ENCODE measurements at places on chromosomes 12 and 14.

DNA sequence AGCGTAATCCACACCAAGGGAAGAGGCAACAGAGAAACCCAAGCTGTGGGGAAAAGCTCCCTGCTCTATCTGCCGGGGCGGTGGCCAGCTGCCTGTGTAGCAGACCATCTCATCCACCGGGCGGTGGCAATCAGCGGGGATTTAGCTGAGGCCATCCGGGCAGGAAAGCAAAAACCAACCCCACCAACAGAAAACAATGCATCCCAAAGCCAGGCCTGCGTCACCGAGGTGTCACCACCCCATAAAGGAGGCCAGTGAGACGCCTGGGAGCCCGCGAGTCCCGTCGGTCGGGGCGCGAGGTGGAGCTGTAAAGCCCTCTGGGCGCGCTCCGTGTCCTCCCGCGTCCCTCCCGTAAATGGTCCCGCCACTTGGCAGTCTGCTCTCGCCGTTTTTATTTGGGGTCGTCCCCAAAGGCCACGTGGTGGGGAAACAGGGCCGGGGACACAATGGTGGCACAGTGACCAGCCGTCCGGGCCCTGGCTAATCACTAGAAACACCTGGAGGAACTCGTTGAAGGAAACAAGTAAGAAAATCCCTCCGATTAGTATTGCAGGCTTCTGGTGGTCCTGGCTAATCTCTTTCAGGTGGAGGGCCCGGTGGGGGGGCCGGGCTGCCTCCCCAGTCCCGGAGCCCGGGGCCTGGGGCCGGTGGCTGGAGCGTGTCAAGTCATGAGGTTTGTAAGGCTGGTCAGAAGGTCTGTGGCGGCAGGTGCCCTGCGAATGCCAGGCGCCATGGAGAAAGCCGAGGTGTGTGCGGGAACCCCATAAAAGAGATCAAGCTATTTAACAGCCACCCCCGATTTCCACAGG, 94.7 kb upstream of the GSC start:
- DNase-seq = no peak

DNA sequence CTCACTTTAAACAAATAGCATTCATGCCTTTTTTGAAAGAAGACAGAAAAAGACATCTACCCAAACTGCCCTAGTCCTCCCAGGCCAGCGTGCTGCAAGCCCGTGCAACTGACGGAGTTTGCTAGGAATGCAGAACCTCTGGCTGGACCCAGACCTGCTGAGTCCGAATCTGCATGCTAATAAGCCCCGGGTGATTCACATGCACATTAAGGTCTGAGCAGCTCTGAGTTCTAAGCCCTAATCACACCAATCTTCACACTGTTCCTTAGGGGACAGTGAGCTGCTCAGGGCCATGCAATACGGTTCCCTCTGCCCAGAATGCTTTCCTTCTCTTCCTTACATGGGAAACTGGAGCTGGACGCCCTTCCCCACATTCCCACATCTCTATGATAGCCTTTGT, 25.2 kb downstream of the HAL start:
- DNase-seq = peak; percentile 5

DNA sequence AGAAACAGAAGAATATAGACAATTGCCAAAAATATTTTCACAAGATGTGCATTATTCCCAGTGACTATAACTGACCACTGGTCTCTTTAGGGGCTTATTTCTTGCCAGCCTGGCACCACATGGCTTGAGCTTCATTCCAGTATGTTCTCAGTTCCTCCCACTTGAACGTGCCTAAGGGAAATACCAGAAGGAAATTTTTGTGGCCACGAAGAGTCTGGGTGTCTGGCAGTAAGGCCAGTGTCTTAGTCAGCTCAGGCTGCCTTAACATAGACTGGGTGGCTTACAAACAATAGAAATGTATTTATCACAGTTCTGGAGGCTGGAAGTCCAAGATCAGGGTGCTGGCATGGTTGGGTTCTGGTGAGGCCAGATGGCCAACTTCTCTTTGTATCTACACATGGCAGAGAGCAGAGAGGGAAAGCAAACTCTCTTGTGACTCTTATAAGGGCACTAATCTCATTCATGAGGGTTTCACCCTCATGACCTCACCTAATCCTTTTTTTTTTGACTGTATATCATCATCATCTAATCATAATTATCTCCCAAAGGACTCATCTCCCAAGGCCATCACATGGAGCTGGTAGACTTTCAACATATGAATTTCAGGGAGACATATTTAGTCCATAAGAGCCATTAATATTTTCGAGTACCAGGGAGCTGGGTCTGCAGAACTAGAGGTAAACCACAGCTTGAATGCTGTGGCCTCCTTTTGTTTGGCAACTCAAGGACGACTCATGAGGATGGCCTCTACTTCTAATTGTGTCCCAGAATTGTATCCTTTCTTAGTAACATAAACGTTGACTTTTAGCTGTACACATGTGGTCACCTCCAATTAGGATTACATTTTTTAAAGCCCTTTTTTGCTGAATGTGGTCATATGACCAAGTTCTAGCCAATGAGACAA, 5.1 kb upstream of the SMOC1 start:
- DNase-seq = peak; percentile 37

- DNase-seq = peak; percentile 67
Observed at GRCh38 chr12:121296618-121297434, at the start of gene CAMKK2. TSS of gene CAMKK2 (minus strand) at chr12:121296709. CDS start at chr12:121274526, 22,183 bp downstream.

GRCh38 chr12:8037947-8038346, 5.4 kb downstream of the FOXJ2 start:
- no peak for DNase-seq

DNA sequence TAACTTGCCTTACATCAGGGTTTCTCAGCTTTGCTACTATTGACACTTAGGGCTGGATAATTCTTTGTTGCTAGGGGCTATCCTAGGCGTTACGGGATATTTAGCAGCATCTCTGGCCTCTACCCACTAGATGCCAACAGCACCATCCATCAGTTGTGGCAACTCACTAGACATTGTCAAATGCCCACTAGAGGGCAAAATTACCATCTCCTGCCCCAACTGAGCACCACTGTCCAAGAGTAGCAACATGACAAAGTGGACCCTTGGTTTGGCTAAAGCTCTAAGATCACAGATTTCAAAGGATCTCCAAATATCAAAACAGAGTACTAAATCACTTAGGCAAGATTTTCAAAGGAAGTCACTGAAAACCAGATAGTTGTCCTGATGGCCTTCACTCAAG, 251.7 kb upstream of the TBX3 start:
- no peak for DNase-seq

DNA sequence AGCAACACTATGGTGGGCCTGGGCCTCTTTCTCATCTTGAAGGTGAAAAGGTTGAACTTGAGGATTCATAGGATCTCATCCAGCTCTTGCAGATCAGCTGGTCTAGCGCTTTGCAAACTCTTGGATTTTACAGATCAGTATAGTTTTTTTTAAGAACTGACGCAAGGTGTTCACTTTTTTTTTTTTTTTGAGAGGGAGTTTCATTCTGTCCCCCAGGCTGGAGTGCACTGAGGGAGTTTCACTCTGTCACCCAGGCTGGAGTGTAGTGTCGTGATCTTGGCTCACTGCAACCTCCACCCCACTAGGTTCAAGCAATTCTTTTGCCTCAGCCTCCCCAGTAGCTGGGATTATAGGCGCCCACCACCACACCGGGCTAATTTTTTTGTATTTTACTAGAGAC, 20.4 kb upstream of the LGMN start:
- no peak for DNase-seq

DNA sequence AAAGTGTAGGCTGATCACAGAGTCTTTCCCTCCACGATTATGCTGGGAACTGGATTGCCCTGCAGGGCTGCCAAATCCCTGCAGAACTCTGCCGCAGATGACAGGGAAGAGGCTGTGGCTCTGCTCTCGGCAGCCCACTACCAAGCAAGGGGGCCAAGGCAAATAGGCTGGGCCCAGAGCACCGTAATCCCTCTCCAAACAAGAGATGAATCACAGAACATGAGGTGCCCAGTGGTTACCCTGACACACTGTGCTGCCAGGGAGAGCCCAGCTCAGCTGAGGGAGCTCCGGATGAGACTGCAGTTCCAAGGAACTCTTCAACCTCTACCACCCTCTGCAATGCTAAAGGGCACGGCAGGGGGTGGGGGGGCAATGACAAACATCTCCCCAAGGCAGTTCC, 33.9 kb downstream of the STON2 start:
- no peak for DNase-seq

- DNase-seq = no peak
Observed at GRCh38 chr14:56280843-56281242, 162.6 kb downstream of the PELI2 start.

DNA sequence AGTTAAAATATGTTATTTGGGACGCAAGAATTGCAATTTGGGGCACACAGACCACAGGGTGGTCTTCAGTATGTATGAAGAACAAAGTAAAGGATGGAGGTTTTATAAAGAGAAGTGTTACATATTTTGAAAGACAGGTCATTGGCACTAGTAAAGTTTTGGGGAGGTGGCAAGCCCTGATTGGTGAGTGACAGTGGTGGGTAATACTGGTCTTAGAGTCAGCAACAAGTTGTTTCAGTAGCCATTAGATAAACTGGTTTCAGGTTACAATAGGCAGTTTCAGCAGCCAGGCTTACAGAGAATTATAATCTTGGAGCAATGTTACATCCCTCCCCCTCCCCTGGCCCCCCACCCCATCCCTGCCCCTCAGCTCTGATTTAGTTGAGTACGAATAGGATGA, 17.5 kb downstream of the MARK3 start:
- DNase-seq = peak; percentile 47

GRCh38 chr12:100795800-100796179, 1.2 kb downstream of the ANO4 start:
- DNase-seq = no peak

- DNase-seq = no peak
Observed at GRCh38 chr14:37900561-37900960, 305.1 kb downstream of the TTC6 start.

DNA sequence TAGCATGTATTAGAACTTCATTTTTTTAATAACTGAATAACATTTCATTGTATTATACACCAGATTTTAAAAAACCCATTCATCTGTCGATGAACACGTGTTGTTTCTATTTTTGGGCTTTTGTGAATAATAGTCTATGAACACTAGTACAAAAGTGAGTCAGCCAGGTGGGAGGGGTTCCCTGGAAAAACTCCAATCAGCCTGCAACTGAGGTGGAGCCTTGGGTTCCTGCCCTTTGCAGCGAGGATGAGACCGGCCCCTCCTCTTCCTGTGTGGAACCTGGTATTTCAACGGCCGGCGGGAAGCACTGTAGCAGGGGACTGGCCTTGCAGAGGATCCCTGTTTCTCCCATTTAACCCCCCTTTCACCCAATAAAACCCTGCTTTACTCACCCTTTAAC, 56.1 kb downstream of the LMNTD1 start:
- DNase-seq = peak; percentile 26

DNA sequence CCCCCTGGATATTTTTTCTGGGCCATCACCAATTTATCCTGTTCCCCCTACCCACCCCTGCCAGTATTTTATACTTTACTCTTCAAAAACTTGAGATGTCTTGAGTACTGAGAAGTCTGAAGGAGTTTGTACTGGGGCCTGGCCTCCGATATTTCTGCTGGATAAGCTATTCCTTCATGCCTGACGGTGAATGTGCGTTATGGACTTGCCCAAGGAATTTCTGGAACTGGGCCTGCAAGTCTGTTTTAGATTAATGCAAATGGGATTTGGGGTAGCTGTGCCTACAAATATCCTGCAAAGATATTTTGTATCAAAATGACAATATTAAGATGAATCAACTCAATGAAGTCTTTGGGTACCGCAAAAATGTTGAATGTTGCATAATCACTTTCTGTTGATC, at the start of gene PTCSC3:
PTCSC3 (minus strand) TSS at position 199 of the 400 bp plus-strand sequence.
- DNase-seq = peak; percentile 16

DNA sequence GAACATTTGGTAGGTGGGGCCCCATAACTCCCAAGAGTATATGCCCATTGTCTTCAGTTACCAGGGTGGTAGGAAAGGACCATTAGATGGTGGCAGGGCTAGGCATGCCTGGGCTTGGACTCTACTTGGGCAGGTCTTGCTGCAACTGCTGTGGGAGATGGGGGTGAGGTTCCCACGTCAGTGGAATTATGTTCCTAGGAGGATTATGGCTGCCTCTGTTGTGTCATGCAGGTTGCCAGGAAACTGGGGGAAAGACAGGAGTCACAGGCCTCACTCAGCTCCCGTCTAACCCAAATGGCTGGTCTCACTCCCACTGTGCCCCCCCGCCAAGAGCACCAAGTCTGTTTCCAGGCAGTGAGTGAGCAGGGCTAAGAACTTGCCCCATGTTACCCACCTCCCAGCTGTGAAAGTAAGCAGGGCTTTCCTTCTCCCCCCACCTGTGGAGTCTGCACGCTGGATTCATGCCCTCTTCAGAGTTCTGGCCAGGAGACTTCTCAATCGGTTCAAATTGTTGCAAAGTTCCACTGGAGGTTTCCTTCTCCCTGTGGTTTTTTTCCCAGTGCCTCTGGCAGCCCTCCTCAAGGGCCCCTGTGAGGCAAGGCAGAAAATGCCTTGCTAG, 337.5 kb downstream of the CCDC91 start:
- no peak for DNase-seq

DNA sequence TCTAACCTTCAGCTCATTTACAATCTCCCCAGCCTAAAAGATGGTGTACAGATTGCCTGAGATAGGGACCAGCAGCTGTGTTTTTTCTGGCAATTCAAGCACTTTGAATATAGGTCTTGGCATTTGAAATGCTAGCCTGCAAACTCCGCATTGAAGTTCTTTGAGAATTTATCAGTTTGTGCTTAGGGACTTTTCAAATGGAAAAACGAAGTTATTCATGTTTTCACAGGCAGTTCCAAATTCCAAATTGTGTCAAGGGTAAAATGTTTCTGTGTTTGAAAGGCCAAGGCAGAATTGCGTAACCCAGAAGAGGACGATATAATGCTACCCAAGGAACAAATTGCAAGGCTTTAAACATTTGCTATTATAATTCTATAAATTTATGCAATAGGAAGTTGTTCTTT, 168.9 kb upstream of the RASSF8 start:
- peak; percentile 93 for DNase-seq

GRCh38 chr14:91330856-91331255, 86.4 kb upstream of the GPR68 start:
- DNase-seq = no peak

GRCh38 chr12:53343449-53343848, 7.3 kb upstream of the SP7 start:
- DNase-seq = no peak

GRCh38 chr14:101891471-101891870, 72.9 kb upstream of the DYNC1H1 start:
- DNase-seq = no peak

DNA sequence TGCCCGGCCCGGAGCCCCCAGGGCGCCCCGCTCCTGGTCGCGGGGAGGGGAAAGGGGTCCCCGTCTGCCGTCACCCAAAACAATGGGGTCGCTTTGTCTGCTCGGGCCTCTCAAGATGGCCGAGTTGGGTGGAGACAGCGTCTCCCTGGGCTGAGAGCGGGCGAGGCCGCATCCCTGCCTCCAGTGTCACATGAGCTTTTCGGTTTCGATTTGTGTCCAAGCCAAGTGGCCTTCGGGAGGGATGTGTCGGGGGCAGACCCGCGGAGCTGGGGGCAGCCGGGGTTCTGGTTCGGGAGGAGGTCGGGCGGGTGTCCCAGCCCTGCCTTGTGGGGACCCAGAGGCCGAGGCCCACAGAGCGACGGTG, 790 bp downstream of the DYNC1H1 start:
- DNase-seq = peak; percentile 53

GRCh38 chr12:15763328-15763727, 25.9 kb downstream of the EPS8 start:
- DNase-seq = no peak

All from fibroblast of the aortic adventitia (primary cell).